ENCODE measurements at places on chromosomes 13 and 19.

GRCh38 chr13:114022309-114022669 is 48.4 kb upstream of the C13orf46 start:
- DNase-seq = no peak

- no peak for DNase-seq
Measured at GRCh38 chr13:59658027-59658737, 505.5 kb downstream of the DIAPH3 start.

- DNase-seq = no peak
Measured at GRCh38 chr13:73937441-73937840, 196.8 kb downstream of the KLF12 start.

- DNase-seq = no peak
Measured at GRCh38 chr19:17564781-17565180, 9.3 kb downstream of the COLGALT1 start.

GRCh38 chr13:28494778-28495537 is at the start of gene FLT1:
FLT1 (minus strand) TSS chr13:28495128; CDS start chr13:28494843, 285 bp downstream.
- peak; percentile 58 for DNase-seq

GRCh38 chr13:33624740-33625139 is 193.2 kb upstream of the RFC3 start:
- no peak for DNase-seq

- no peak for DNase-seq
Measured at GRCh38 chr13:39915418-39915817, 260.0 kb downstream of the COG6 start.

DNA sequence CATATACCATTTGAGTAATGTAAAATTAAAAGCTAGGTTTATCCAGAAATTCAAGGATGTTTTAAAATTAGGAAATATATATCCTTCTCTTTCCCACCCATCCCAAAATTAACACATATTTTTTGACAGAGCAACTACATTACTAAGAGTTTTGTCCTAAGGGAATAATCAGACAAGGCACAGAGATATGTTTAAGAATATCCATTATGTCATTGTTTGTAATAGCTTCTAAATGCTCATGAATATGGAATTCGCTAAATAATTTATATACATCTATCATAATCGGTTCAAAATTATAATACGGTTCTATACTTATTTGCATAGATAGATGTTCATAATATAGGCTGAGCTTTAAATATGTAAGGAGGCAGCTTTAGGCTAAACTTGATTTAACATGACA is 9.8 kb downstream of the UBL3 start:
- no peak for DNase-seq

DNA sequence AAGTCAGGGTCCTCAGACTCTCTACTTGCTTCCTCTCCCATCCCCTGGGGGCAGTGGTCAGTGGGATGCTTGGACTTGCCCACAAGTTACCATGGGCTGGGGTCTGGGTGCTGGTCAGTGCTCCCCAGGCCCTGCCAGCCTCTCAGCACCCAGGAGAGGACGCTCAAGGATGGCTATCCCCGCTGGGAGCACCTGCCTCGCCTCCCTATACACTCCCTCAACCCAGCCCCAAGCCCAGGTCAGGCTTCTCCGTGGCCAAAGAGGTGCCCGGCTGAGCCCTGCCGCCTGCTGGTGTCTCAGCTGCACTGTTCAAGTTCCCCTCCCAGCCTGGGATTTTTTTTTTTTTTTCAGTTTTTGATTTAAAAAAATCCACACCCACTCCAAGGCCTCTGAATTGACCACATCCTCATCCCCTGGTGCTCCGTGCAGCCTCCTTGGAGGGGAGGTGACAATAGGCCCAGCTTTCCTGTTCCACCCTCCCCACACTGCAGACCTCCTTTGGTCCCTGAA is 10.8 kb downstream of the F2RL3 start:
- peak; percentile 28 for DNase-seq

DNA sequence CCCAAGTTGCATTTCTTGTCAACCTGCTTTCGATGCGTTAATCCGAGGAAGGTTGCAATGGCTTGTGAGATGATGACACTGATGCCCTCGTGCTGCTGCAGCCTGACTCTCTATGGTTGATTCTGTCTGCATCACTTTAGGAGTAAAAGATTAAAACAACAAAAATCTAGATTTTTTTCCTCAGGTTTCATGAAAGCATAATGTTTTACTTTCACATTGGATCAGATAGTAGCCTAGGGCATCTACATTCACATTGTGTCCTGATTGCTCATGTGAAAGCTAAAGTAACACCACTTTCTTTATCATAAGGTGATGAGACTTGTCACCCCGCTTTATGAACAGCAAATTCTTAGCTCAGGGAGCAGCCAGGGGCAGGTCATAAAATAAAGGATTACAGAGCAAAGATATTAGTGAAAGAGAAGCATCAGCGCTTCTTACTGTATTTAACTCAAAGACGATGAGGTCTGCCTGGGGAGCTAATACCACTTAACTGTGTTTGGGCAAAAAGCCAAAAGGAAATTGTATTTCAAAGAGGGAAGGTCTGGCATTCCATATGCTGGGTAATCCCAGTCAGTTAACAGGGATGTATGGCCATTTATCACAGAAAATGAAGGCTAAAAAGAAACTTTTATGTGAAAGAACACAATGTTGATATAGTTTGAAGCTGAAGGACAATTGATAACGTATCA is 270.5 kb downstream of the GPC6 start:
- no peak for DNase-seq

GRCh38 chr13:36973621-36974295 is 25.4 kb downstream of the ALG5 start:
- DNase-seq = no peak

GRCh38 chr19:56639217-56639616 is 3.7 kb upstream of the SMIM17 start:
- DNase-seq = peak; percentile 35

GRCh38 chr13:96090240-96091101 is 564 bp downstream of the HS6ST3 start:
- no peak for DNase-seq

DNA sequence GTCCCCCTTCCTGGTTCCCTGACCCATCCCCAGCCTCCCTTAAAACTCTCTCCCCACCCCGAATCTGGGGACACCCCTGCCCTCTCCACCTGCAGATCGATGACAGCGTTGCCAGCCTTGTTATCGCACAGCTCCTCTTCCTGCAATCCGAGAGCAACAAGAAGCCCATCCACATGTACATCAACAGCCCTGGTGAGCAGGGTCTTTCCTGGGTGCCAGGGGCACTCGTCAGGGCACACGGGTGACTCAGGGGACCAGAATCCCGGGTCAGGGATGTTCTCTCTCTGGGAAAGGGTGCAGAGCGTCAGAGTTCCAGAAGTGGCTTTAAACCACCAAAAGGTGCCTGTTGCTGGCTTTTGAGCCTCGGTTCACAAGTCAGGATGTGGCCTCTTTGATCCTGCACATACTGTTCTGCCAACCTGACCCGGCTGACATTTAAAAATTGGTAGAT is 1.0 kb downstream of the CLPP start:
- DNase-seq = no peak

Measured in NT2/D1 (cell line).